ENCODE measurements at places on chromosomes 3 and 15.
A peak's percentile ranks its signal among the peaks of the same experiment; 100 is the strongest.

GRCh38 chr3:108388136-108389132 is 92.1 kb downstream of the HHLA2 start:
- no peak for DNase-seq

- DNase-seq, result no peak
These were observed 352.6 kb upstream of the ICE2 start for GRCh38 chr15:60831540-60831939.

DNA sequence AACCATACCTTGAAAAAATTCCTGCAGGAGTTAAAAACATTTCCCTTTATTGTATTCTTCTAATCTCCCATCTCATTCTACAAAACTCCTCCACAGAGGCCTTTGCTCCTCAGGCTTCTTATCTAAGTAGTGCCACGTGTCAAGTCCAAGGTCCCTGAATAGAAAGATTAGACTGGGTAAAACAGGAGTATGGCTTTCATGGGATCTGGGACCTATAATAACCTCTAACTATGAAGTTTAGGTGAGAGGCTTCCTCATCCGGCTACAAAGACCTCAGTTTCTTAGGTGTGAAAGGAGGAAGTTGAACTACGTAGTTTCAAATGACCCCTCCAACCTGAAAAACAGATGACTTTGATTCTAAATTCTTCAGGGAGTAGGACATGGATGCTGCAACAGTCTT is 20.0 kb downstream of the GPR15 start:
- no peak for DNase-seq

- no peak for DNase-seq
These were observed 2.5 kb downstream of the UBL7 start for GRCh38 chr15:74458473-74458872.

GRCh38 chr3:153768561-153769469 is 352.4 kb upstream of the ARHGEF26 start:
- DNase-seq, result peak; percentile 57

DNA sequence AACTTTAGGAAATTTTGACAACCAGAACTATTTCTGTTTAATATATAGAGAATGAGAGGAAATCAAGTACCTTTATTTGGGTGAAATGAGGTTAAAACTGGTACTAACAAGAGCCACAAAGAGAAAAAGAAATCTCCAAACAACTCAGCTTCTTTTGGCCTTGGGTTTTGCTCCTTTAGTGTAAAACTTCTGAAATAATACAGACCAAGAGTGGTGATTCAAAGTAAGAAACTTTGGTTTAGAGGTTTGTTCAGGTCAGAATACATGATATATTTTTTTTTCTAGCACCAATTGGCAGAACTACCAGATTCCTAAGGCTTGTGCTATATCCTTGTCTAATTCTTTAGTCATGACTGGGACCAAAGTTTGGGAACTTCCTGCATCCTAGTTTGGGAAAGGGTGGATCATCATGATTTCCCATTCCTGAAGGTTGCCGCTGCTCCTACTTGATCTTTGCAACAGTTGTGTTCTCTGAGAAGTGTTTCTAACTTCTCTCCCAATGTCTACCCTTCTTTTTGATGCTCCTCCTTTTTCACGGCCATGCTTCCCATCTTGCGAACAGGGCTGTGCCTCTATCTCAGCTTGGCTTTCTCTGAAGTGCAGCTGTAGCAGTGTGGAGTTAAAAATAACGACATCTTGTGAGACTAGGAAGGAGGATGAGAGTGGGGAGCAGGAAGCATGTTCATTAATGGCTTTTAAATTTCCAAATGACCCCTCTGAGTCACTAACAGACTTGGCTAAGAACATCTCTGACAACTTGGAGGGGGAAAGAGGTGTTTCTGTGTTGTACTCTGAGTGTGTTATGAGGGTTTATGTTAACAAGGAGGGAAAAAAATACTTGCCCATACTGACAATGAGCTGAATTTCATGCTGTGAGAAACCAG is 87.7 kb downstream of the KCNAB1 start:
- no peak for DNase-seq

GRCh38 chr15:36977659-36978058 is 122.7 kb downstream of the MEIS2 start:
- no peak for DNase-seq

GRCh38 chr15:70061696-70062270 is 35.9 kb downstream of the TLE3 start:
- no peak for DNase-seq

DNA sequence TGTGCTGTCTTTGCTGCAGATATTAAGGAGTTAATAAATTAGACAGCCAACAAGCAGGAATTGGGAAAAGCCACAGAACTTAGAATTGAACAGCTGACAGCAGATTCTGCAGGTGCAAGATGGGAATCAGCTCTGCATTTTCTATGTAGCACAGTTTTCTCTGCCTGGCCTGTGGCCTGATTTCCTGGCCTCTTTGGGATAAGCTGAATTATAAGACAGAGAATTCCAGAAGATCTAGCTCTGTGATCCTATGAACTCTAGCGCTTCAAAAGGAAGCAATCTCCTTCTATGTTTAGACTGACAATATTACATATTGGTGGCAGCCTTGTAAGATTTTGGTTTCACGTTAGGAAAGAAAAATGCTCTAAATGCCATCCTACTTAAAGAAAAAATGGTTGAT is 24.0 kb upstream of the SOX2 start:
- DNase-seq, result no peak

DNA sequence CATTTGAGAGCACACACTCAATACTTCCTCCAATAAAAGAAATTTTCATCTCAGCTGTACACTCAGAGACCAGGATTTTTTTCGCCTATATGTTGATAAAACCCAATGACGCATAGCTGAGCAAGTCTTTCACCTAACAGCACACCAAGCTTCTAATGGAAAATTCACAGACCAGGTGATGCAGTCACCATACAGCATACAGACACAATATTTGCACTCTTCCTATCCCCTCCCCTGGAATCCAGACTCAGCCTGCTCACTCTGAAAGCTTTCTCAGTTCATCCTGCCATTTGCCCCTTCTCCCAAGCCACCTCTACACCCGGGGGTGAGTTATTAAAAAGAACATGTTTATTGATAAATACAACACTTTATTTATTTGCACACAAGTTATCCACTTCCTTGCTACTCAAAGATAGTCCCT is 1.7 kb downstream of the TBC1D5 start:
- DNase-seq, result no peak

- DNase-seq, result no peak
These were observed 125.6 kb downstream of the LRRK1 start for GRCh38 chr15:101044625-101045235.

DNA sequence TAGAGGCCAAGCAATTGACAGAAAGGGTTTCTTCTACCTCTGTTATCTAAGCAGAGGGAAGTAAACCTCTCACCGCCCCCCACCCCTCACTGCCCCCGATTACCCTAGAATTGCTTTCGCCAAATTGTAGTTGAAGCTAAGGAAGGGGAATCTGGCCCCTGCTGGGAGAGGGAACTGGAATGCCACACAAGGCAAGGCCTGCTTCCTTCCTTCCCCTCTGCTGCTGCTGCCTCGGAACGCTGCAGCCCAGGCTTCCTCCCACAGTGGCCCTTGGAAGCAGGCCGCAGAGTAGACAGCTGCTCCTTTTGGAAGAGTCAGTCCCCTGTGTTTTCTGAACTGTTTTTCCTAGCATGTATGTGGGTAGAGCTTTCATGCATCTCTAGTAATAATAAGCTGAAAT is 21.6 kb downstream of the RLBP1 start:
- DNase-seq, result no peak

DNA sequence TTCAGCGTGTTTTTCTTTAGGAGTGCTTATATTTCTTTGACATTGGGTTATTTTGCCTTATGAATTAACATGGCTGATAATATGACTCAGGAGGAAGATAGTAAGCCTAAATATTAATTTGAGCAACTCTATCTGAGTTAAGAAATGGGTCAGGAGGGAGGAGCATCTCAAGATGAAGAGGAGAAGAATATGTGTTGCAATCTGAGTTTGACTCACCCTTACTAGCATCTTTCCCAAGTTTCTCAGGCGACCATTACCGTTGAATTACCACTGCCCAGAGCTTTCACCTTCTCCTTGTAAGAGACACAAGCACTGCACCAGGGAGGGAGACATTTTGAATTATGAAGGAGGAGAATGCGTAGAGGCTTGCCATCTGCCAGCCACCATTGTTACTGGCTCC is 138.3 kb upstream of the MYRIP start:
- DNase-seq, result no peak

DNA sequence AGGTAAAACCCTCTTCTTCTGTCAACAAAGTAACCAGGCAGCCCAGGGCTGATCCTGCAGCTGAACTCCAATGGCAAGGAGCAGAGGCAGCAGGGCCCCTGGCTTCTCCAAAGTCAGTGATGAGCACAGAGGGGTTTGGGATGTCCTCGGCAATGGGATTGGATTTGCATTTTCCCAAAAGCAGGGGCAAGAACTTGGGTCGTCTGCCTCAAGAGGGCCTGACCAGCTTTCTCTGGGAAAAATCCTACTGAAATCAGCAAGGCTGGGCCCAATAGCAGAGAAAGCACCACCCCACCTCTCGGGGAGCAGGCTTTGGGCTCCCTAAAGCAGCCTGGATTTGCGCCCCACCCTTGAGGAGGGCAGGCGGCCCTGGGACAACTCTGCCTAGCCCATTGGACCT is 210.0 kb upstream of the IGF1R start:
- no peak for DNase-seq

DNA sequence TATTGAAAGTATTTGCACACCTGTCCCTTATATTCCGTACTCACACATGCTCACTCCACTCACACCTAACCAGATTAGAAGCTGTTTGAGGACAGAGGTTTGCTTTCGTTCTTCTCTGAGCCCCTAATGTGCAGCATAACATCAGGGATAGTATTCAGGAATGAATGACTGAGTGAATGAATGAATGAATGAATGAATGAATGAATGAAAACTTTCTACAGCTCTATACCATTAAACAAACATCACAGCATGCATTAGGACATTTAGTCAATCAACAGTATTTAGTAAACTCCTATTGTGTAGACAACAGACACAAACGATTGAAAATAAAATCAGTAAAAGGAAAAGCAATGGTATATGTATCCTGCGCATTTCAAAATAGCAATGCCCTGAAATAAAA is 212.7 kb downstream of the SHQ1 start:
- DNase-seq, result no peak

DNA sequence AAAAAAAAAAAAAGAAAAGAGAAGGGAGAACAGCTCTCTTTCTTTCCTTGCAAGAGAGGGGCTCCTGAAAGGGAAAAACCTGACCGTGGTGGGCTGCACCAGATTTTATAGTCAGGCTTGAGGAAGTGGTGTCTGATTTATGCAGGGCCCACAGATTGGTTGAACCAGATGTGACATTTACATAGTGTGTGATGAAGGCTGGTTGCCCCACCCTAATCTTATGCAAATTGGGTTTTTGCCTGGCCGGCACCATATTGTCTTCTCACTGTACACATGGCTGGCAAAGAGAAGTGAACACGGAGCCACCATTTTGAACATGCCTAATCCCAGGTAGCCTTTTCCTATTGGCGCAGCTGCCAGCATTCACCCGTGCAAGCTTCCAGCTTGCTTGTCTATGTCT is 154.4 kb downstream of the OXSM start:
- no peak for DNase-seq

DNA sequence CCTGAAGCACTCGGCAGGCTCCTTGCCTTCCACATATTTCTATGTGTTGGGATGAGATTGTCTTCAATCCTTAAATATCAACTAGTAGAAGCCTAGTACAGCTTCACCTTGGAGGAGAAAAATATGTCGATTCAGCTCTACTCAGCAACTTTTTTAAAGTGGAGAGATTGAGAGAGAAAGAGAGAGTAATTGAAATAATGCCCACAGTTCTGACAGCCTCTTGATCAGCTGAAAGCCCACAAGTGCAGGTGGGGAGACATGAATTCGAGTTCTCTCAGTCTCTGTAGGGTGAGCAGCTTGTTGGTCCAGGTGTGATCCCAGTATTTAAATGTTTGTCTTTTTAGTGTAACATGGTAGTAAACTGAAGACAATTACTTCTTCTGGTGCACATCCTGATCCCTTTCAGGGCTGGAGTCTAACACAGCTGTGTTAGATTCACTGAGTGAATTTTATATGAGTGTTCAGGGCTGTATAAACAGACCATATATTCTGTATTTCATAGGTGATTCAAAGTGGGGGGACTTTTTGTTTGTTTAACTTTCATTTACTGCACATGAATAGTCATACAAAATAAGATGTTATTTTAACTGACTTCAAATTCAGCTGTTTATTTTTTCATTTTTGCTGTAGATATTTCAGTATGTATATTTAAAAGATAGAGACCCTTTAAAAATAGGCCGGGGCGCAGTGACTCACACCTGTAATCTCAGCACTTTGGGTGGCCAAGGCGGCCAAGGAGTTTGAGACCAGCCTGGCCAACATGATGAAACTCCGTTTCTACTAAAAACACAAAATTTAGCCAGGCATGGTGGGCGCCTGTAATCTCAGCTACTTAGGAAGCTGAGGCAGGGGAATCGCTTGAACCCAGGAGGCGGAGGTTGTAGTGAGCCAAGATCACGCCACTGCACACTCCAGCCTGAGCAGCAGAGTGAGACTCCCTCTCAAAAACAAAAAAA is 64.0 kb downstream of the ST6GAL1 start:
- no peak for DNase-seq

- DNase-seq, result no peak
These were observed 25.0 kb downstream of the SCG3 start for GRCh38 chr15:51706291-51706690.

DNA sequence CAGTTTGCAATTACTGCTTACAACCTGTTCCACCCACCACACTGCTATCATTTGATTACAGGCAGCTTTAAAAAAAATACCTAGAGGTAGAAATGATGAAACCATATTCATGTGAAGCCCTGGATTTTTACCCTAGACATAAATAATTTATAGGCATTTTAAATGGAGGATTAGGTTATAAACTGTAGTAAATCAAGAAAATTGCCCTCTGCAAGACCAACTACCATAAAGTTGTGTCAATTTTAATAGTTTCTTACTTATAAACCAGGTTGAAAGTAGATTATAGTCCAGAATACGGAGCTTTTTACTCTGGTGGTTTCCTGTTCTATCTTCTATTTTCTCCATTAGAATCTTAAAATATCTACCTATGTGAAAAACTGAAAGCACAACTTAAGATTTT is 13.9 kb downstream of the TNIK start:
- no peak for DNase-seq

DNA sequence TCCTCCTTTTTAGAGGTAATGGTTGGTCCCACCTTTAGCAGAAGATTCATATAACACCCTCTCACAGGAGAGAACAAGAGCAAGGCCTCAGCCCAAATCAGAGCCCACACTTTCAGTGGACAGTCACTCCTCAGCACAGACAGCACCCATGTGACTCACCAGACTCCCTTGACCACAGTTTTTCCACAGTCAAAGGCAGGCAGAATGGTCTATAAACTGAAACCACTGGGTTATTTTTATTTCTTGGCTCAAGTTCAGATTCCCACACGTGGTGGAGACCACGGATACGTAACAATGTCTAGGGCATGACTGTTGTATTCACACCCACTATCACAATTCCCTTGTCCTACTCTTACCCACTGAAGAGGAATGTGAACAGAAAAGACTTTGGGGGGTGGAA is 237.8 kb upstream of the UBE2E1 start:
- no peak for DNase-seq
